Left colon (tissue), 2 donors: ENCODE measurements at places on chromosomes 3 and 15. TPM values are rescaled to one million over a fixed set of nuclear protein-coding genes. Genes with fewer than 3 reads are reported as not detected.

DNA sequence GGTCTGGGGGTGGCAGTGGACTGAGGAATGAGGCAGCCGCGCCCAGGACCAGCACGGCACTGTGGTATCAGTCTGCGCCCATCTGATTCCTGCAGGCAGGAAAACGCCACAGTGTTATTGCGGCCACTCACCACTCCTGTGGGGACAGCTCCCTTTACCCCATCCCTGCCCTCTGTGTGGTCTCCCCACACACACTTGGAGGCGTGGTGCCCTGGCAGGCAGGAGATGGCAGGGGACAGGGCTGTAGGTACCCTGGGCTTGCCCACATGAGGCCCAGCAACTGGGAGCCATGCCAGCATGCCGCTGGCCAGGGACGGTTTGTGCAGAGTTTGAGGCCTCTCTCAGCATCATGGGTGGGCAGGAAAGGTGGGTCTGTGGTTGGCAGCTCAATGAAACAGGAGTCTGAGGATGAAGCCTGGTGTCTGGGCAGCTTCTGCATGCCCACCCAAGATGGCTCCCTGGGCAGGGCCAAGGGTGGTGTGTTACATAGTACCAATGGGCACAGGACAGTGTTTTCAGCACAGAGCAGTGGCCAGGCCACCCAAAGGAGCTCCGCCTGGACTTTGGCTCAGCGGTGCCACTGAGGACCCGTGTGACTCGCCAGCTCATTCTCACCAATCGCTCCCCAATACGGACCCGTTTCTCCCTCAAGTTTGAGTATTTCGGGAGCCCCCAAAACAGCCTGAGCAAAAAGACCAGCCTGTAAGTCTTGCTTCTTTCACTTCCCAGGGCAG lies 27.2 kb downstream of the ACAA1 start:
- DNase-seq: no peak

GRCh38 chr3:83500931-83501330 lies 1457.9 kb upstream of the CADM2 start:
- DNase-seq: no peak

- no peak for DNase-seq
Observed at GRCh38 chr3:95348879-95349278, 1286.0 kb downstream of the NSUN3 start.

DNA sequence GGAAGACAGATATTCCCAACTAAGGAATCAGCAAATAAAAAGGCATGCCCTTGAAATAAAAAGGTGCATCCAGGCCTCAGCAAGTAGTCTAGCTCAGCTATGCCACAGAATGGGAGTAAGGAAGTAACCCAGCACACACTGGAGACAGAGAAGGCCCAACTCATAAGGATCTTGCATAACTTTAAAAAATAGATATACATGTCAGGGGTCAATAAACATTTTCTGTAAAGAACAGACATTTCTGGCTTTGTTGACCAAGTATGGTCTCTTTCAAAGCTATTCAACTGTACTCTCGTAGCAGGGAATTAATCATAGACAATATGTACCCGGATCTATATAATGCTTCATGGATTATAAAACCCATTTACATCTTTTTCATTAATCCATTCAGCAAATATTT lies 449.3 kb downstream of the TAFA4 start:
- DNase-seq: no peak

DNA sequence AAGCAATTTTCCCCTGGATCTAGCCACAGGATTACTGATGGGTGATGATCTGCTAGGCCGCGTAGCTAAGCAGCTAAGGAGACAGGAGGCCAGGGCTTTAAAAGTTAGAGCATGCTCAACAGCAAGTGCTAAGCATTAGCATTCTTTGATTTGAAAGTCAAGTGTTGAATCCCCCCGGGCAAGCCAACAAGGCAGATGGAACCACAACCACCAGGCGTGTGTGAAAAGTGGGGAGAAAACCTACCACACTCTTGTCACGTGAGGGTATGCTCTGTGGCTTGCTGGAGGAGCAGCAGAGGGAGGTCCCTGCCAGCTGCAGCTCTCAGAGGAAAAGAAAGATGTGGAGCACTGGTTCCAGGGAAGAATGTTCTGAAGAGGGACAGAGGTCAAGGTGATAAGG lies 20.9 kb downstream of the SLC51A start:
- DNase-seq: no peak

DNA sequence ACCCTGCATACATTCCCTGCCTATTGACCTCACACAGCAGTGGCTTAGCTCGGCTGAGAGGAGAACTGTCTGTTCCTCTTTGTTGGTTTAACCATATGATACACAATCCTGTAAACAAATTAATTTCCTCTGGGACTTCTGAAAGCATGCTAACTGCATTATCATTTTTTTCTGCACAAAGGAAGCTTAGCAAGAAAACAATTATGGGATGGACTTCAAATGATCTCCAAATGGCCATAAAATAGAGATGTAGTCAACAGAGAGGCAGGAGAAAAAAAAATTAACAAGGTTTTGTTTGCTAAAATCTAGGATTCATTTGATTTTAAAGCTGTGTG lies 14.4 kb upstream of the TMC3 start:
- no peak for DNase-seq

DNA sequence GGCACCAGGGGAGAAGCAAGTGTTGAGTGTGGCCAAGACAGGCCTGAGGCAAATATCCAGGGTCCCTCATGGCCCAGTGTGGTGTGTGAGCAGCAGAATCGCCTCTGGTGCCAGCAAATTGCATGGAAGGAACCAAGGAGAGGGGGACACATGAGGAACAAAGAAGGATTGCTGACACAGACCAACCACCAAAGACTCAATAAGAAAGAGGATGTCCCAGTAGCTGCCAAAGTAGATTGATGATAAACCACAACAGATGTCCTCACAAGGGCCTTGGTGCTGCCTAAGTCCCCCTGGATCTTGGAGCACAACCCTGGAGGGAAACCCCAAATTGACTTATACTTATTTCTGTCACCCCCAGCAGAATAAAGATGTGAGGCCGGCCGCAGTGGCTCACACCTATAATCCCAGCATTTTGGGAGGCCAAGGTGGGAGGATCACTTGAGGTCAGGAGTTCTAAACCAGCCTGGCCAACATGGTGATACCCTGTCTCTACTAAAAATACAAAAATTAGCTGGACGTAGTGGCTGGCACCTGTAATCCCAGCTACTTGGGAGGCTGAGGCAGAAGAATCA lies 10.6 kb downstream of the SRGAP3 start:
- DNase-seq: no peak

The PAK6 gene
- 2.5 TPM for total RNA-seq
